ENCODE measurements at places on chromosomes 2 and 18.

DNA sequence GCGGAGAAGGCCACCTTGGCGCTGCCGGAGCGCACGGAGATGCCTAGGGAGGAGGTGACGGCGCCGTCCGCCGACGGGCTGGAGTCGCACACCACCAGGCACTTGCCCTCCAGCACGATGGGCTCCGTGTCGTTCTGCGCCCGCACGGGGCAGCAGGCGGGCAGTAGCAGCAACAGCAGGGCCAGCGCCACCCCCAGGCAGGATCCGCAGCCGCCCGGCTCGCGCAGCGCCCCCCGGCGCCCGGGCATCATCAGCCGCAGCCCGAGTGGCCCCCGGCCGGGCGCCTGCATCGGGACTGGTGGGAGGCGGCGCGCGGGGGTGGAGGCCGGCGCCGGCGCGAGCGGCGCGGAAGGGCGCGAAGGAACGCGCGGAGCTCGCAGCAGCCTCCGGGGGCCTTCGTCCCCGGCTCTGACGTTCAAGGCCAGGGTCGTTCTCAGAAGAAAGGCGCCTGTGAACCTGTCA, 2.2 kb downstream of the CBLN2 start:
- no peak for DNase-seq

DNA sequence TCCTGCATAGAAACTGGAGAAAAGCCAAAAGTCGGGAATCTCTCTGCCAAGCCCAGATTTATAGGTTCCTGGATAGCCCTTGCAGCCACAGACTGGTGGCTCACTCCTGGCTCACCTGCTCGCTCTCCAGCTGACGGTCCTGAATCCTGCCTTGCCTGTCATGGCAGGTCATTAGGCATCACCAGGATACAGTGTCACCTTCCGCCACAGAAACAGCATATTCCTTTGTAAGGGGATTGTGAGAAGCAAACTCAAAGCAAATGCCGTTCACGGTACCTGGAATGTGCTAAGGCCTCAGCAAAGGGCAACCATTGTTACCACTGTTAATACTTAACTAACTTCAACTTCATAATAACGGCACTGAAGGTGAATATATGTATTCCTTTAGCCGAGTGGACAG, 57.1 kb upstream of the GPR45 start:
- no peak for DNase-seq

DNA sequence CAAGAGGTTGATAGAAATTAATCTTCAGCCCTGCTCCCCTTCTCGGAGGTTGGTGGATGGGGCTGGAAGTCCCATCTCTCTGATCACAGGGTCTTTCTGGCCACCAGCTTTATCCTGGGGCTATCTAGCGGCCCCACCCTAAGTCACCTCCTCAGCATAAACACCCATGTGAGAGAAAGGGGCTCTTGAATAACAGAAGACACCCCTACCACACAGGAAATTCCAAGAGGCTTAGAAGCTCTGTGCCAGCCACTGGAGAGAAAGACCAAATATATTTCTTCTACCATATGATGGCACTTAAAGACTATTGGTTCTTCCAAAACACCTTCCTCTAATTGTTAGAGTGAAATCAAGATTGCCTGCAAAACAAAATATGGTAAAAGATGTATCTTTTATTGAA, 219.7 kb downstream of the VAPA start:
- no peak for DNase-seq

- no peak for DNase-seq
Observed at GRCh38 chr2:126370201-126370600, 285.8 kb upstream of the GYPC start.

GRCh38 chr2:63692002-63692606, 103.3 kb downstream of the MDH1 start:
- peak; percentile 31 for DNase-seq

DNA sequence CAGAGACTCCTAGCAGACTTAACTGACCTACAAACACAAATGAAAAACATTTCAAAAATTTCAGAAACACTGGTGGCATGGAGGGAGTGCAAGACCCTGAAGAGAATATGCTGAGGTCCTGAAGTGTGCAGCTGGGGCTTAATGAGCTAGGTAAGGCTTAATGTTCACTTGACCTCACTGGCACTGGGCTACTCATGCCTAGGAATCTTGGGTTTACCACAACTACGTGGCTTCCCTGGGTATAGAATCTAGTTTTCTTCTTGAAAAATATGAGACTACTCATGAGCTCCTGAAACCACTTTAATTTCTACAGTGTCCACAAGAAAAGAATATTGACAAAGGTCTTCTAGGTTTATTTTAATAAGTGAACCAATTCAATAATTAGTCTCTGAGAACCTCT, 139.8 kb downstream of the HNMT start:
- DNase-seq, result no peak

DNA sequence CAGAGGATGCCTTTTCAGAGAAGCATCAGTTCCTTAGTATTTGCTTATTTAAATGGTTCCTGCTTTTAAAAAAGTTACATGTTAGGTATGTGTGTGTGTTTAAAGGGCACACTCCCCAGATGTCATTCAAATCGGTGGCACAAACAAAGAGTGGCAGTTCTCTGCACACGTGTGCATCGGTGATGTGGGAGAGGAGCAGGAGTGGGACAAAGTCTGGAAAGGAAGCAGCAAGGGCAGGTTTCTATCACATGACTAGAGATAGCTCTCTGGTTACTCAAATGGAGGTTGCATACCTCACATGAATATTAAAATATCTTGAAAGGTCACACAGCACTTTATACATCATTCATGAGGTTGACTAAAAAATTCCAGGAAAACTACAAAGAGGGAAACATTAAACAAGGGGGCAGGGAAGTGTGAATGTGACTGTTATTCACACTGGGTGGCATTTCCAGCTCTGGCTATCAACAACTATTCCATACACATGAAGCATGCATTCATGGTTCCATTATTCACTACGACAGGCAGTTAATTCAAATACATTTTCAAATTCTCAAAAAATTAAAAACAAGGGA, 64.7 kb downstream of the SEPTIN10 start:
- no peak for DNase-seq

DNA sequence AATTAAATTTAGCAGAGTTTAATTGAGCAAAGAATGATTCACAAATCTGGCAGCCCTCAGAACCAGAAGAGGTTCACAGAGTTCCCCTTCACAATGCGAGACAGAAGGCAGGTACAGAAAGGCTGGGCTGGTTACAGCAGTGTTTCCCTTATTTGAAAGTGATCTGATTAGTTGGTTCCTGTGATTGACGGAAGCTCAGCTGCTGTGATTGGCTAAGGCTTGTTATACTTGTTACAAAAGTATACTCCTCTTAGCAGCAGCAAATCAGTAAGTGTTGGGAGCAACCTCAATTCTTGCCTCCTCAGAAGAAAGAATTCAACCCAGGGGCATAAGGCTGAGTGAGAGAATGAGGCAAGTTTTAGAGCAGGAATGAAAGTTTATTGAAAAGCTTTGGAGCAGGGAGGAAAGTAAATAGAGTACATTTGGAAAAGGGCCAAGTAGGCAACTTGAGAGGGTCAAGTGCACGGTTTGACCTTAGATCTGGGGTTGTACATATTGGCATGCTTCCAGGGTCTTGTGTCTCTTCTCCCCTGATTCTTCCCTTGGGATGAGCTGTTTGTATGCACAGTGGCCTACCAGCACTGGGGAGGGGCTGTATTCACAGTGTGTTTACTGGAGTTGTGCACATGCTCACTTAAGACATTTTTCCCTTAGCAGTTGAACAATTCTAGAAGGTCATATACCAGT, 431.8 kb upstream of the RAB12 start:
- no peak for DNase-seq

- no peak for DNase-seq
Observed at GRCh38 chr2:192960945-192961344, 766.2 kb upstream of the TMEFF2 start.

- DNase-seq, result no peak
Observed at GRCh38 chr18:73639788-73640187, 507.8 kb downstream of the FBXO15 start.

- DNase-seq, result no peak
Observed at GRCh38 chr2:177588671-177589070, 196.1 kb downstream of the AGPS start.

GRCh38 chr2:205762881-205763280, 80.6 kb downstream of the NRP2 start:
- no peak for DNase-seq

- peak; percentile 28 for DNase-seq
Observed at GRCh38 chr2:46703588-46703987, 212.0 kb downstream of the MCFD2 start.

DNA sequence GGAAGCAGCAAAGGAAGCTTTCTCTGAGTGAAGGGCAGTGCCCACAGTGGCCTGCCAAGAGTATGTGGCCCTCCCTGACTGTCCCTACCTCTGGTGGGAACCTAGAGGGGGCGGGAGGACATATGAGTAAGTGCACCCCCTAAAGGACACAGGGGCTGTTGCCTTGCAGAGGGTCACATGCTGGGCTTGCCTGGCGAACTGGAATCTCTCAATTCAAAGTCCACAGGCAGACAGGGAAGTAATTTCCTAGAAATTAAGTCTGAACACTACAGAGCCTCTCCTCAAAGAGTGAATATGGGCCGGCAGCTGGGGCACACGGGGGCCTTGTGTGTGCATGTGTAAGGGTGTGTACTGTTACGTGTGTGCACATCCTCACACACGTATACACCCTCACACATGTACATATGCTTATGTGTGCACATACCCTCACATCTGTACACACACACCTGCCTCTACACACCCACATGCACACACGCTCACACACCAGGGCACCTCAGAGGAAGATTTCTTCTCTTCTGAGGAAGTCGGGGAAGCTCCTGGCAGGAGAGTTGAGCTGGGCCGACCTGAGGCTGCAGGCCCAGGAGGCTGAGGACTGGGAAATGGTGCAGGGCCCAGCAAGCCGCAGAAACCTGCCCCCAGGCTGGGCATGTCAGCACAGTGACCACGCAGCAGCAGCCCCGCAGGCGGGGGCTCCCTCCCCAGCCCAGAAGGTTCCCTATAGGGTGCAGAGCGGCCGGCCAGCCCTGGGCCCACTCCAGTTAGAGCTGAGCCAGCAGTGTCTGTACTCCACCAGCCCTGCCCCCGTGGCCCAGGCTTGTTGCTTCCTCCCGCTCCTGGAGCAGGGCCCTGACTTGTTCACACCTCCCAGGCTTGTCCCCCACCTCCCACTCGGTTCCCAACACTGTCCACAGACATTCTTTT, 77.4 kb upstream of the TAF1B start:
- DNase-seq, result no peak

DNA sequence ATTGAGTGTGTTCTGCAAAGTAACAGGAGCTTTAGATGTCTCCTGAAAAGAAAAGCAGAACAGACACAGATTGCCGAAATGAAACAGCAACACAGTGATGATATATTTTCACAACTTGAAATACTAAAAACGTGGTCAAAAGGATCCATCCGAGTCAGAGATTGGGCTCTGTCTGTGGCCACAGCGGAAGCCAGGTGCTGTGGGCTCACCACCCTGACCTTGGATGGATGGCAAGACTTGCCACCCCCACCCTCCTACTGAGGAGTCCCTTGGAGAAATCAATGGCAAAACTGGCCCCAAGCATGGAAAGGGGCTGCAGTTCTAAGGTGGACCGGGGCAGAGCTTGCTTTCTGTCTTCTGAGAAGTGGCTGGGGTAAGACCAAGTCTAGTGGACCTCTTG, 31.4 kb upstream of the ACKR3 start:
- DNase-seq, result no peak

DNA sequence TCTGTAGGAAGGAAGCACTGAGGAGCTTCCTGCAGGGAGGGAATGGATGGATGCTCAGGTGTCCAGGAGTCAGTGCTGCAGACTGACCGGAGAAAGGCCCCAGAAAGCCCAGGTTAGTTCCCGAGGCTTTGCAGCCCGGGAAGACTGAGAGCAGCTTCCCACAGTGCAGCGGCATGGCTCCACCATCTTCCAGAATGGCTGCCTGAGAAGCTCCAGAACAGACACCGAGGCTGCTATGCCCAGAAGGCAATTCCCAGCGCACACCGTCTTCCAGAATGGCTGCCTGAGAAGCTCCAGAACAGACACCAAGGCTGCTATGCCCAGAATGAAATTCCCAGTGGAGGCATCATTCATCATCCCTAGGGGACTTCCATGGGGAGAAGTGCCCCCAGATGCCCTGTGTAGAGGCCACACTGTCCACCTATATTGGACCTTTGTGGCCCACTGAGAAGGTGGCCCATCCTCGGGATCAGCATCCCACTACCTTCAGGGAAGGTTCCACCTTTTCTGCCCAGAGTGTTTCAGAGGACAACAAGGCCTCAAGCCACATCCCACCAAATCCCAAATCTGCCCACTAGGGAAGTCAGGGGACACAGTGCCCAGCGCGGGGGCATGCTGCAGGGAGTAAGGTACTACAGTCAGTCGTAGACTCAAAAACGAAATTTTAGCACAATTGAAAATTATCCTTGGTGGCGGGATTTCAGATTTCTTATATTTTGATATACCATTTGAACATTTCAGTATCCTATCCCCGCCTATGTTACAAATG, 80.5 kb downstream of the KCNF1 start:
- no peak for DNase-seq

GRCh38 chr2:20487392-20488174, 40.7 kb downstream of the RHOB start:
- DNase-seq, result no peak

- no peak for DNase-seq
Observed at GRCh38 chr18:74082742-74083556, 64.7 kb downstream of the FBXO15 start.

GRCh38 chr2:235223011-235223410, 270.8 kb upstream of the AGAP1 start:
- DNase-seq, result no peak

DNA sequence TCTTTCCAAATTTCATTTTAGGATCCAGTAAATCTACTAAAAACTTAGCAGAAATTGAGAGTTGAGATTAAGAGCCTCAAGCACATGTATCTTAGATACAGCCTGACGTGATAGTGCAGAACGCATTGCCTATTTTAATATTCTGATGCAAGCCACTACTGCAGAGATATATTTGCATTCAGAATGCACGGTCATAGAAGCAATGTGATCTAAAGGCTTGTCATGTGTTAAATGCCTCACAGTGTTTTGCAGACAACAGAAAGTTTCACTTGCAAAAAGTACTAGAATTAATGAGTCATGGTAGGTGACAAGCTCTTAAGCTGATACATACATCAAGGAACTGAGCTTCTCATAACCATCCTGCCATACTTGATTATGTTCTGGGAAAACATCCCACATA, 886.7 kb upstream of the CHAC2 start:
- no peak for DNase-seq

GRCh38 chr2:154207288-154208047, 335.7 kb downstream of the GALNT13 start:
- DNase-seq, result no peak

- DNase-seq, result peak; percentile 59
Observed at GRCh38 chr2:181457741-181458425, 697 bp downstream of the ITGA4 start.

DNA sequence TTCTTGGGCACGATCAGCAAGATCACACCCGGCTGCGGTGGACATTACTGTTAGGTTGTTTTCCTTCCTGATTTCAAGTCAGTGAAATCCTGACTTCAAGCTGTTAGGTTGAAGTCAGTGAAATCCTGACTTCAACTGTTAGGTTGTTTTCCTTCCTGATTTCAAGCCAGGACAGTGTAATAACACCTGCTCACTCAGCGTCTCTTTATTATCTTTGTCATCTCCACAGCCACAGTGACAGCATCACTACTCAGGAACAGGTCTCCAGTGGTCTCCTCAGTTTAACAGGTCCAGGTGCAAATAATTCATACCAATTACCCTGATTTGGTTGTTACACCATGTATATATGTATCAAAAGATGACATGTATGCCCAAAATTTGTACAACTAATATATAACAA, 208.1 kb upstream of the REG3G start:
- DNase-seq, result no peak

- DNase-seq, result no peak
Observed at GRCh38 chr2:237623428-237624403, 3.7 kb upstream of the LRRFIP1 start.

GRCh38 chr18:46531482-46531881, 125.5 kb downstream of the LOXHD1 start:
- DNase-seq, result no peak

GRCh38 chr2:173962031-173962430, 3.1 kb downstream of the SP3 start:
- DNase-seq, result no peak
